ENCODE measurements at places on chromosomes 13 and 19.

DNA sequence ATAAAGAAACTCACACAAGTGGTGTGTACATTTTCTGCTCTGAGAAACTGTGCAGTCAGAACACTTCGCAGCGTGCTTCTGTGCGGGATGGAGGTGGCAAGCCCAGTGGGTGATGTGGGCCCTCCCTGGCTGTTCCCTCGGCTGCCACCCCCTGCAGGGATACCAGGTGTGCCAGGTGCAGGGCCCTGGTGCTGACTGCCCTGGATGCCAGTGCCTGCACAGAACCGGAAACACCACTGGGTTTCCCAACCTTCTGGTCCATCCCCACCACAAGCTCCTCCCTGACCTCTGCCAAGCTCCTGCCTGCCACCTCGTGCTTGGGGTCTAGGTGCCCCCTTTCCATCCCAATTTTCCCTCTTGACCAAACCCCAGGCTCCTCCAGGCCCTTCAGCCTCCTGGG is 81.9 kb upstream of the MCF2L start:
- no peak for DNase-seq

DNA sequence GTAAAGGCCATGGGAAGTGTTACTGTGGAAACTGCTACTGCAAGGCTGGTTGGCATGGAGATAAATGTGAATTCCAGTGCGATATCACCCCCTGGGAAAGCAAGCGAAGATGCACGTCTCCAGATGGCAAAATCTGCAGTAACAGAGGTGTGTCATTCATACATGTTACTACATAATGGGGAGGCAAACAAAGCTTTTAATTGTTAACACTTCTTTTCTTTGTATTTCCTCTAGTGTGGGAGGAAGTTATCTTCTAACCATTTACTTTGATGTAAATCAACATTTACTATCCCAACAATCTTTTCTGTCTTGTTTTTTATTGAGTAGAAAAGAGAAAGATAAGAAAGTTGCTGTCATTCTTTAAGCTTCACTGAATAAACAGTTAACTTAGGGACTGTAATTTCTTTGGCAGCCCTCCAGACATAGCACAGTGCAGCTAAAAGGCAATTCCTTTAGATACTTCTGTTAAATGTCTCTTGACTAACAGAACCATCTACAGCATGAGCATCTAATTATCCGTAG is 126.9 kb downstream of the ITGBL1 start:
- no peak for DNase-seq

- no peak for DNase-seq
Measured at GRCh38 chr19:1057176-1057855, 9.7 kb upstream of the ARHGAP45 start.

GRCh38 chr13:21362741-21363140 is 96.4 kb downstream of the ZDHHC20 start:
- DNase-seq: no peak
